SHP77 (cell line): ENCODE measurements at places on chromosomes 16 and 17.

DNA sequence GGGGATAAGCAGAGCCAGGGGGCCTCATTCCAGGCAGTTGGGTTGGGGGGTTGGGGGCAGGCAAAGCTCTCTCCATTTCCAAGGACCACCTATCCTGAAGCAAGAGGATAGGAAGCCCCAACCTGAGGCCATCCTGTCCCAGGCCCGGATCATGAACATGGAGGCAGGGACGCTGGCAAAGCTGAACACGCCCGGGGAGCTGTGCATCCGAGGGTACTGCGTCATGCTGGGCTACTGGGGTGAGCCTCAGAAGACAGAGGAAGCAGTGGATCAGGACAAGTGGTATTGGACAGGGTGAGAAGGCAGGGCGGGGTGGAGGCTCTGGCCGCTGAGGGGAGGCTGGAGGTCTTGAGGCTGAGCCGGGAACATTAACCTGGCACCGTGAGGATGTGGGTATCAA, 3.6 kb upstream of the CHAD start:
- no peak for DNase-seq

- no peak for DNase-seq
Observed at GRCh38 chr17:56902348-56902747, 11.5 kb downstream of the TRIM25 start.

DNA sequence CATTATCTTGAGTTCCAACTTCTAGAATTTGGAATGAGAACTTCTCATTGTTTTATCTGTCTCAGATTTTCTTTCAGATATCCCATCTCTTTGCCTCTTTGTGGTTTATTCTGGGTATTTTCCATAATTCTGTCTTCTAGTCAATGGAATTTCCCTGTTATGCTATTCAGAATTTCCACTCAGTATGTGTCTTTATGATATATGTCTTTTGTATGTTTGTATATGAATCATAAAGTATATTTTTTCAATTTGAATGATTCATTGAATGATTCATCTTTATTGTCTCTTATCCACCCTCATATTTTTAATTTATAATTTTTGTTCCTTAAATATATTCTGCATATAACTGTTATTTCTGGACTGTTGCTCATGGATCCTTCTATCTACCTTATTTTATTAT, 729.7 kb upstream of the GOT2 start:
- no peak for DNase-seq

DNA sequence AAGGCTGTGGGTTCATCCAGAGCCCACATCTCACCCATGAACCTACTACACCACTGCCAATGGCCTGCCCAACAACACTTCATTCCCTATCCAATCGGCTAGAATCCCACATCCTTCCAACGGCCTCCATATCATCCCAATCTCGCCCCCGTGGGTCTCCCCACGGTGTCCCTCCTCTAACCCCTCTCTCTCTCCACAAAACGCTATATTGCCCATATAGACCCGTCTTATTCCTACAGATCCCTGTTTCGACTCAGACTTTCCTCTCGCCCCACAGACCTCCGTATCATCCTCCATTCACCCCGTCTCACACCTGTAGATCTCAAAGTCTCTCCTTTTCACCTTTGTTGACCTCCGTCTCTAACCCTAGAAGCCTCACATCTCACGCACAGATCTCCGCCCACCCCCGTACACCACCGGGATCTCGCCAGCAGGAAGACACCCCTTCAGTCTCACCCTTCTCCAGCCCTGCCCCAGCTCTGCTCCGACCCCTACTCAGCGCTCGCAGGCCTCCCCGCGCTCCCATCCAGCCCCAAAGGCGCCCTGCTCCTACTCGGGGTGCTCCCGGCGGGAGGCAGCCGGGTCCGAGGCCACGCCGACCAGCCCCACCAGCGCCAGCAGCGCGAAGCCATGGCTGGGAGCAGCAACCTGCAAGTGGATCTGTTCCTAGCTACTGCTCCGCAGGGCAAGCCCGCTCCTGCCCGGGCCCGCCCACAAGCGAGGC, at the start of gene FDXR:
Gene FDXR, minus strand, starts transcription at position 682 of the 724 bp plus-strand sequence. Its CDS starts 50 bp downstream, at position 632.
- DNase-seq = no peak

DNA sequence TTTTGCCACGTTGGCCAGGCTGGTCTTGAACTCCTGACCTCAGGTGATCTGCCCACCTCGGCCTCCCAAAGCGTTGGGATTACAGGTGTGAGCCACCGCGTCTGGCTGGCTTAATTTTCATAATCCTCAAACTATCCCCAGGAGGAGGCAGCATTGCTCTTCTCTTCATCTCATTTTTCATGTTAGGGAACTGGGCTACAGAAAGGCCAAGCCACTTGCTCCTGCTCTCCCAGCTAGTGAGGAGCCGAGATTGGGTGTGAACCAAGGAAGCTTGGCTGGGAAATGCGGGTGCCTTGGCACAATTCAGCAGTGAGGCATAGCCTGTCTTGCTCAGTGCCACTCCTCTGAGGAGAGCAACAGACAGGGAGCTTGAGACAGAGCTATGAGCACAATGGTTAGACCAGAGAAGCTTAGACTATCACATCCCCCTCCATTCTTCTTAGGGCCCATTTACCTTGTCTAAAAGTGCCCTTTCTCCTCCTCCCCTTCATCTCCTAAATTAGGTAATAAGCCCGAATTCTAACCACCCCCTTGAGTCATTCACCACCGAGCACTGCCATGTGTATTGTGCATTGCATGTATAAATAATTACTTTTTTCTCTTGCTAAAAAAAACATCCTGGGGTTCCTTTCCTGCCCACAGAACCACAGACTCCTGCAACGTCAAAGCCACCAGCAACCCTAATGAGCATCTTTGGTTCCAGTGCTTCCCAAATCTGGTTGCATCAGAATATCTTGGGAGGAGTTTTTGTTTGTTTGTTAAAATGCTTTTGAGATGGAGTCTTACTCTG, 20.0 kb upstream of the KIF19 start:
- peak; percentile 59 for DNase-seq

DNA sequence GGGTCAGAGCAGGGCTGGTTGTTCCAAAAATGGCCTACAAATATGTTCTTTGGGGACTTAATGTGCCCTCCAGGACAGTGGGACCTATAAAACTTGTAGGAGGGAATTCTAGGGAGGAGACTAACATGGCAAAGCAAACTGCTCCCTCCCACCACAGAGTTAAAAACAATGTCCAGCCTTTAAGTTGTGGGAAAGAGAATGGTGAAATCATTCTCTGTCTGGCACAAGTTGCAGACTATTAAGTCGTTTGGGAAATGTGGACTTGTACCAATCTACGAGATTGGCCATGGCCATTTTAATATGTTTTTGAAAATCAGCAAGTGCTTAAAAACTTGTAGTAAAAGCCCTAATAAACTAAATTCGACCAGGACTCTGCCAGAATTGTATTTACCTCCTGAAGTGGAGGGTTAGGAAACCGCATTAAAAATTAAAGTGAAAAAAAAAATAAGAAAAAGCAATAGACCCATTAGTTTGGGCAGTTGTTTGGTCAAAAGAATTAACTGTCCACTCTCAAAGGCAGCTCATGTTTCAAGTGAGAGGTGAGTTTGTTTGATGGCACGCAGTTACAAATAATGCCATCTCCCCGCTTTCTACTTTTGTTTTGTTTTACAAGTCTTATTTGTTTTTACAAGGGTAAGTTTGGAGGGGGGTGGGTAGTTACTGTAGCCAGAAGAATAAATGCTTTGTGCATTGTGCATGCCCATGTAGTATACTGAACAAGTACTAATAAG, 32.4 kb downstream of the ANKFN1 start:
- DNase-seq = no peak

DNA sequence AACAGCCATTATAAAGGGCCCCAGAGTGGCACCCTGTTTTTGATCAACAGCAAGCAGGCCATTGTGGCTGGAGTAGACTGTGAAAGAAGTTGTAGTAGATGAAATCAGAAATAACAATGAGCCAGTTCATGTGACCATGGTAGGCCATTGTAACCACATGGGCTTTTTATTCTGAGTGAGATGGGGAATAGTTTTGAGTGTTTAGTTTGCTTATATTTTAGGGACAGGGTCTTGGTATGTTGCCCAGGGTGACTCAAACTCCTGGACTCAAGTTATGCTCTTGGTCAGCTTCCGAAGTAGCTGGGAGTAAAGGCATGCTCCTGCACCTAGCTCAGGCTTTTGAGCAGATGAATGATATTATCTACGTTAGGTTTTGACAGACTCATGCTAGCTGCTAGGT, 12.0 kb downstream of the CBFB start:
- no peak for DNase-seq

DNA sequence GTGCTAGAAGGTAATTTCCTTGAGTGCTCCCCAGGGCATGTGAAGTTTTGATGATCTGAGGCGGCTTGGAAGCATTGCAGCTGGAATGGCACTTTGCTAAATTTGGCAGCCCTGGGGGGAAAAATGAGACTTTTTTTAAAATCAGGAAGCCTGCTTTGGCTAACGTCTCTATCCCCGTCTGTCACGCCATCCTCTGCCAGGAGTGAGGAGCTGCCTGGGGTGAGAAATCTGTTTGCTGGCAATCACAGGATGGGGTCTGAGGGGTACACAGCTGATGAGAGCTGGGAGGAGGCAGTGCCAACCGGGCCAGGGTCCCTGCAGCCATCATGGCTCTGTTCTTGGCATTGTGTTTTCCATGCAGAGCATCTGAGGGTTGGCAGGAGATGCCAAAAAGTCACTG, 2.0 kb downstream of the ABCC12 start:
- no peak for DNase-seq

DNA sequence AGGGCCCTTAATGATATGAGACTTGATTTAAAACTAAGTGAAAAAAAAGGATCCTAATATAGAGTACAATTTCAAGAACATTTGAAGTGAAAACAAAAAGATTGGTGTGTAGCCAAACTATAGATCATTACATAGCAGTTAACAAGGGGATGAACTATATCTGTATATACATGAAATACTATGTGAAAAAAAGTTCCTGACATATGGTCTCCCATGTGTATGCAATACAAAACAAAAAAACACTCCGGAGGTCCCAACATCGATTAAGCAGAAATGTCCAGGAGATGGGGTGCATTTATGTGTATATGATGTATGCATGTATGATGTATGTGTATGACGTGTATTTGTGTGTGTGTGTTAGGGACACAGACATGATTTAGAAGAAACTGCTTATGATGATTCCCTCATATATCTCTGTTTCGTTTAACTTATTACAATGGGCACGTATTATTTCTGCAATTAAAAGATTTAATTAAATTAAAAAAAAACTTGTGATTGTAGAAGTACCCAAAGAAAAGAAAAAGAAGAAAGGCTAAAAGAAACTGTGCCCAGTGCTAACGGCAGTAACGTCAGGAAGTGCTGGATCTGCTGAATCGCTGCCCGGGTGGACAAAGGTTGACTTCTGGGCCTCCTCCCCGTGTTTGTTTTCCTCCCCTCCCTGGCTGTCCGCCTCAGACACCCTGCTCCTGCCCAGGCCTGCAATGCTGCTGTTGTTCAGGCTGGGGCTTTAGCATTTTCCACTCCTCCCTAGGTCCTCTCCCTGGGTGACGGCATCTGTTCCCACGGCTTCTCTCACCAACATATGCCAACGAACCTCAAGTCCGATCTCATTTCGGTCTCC, 36.9 kb downstream of the TBX4 start:
- DNase-seq = no peak

DNA sequence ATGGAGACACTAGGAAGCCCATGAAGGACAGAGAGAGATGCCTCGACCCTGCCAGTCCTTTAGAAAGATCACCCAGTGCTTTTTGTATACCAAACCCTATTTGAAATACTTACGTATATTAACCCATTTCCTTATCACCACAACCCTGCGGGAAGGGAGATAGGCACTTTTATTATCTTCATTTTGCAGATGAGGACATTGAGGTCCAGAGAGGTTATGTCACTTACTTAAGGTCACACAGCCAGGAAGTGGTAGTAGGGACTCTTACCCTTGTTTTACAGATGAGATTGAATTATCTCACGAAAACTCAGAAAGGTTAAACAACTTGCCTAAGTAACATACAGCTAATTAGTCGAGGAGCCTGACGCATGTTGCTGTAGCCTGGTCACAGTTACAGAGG, 38.2 kb downstream of the IL4R start:
- DNase-seq = no peak

GRCh38 chr16:81005610-81006161, 999 bp downstream of the CMC2 start:
- no peak for DNase-seq

DNA sequence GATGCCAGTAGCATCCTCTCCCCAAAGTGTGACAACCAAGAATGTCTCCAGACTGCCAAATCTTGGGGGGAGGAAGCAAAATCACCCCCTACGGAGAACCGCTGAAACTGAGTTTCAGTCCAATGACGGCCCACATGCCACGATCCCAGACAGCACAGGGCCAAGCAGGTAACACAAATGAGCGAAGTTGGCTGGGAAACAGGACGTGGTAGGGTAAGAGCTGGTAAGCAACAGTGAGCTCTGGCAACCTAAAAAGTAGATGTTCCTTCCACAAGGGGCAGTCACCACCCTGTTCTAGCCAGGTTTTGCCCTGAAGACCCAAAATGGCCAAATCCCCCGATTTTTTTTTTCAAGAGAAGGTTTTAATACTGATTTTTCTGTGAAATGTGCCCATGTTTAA, 25.4 kb downstream of the ZFHX3 start:
- no peak for DNase-seq

DNA sequence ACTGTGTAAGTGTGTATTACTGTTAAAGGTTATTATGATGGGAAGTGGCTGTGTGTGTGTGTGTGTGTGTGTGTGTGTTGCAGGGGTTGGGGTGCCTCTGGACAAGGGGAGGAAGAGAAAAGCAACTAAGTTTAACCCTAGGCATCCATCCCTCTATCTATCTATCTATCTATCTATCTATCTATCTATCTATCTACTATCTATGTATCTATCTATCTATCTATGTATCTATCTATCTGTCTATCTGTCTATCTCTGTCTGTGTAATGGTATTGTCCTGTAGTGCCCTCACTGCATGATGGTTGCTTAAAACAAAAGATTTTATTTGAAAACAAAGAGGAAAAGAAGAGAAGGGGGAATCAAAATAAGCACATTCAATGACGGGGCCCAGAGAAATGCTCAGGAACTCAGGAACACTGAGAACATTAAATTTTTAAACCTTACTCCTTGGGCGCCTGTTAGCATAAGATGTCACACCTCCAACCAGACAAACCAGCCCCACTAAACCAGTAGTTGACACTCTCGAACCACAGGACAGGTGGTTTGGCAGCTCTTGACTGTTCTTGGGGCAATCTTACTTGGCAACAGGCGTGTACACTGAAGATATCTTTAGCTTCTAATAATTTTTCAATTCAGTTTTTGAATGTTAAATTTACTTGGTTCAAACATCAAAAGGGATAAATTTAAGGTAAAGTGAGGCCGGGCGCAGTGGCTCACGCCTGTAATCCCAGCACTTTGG, 5.1 kb upstream of the RPL26 start:
- DNase-seq = no peak

- DNase-seq = peak; percentile 81
Observed at GRCh38 chr17:27381007-27381501, 75.2 kb upstream of the KSR1 start.

GRCh38 chr17:1643293-1643998, 2.1 kb downstream of the SCARF1 start:
- DNase-seq = no peak

GRCh38 chr16:67384778-67385510, 8.4 kb downstream of the TPPP3 start:
- DNase-seq = no peak

GRCh38 chr17:8311131-8311790, 1.2 kb downstream of the ARHGEF15 start:
- DNase-seq = no peak
